ENCODE measurements at places on chromosomes 2 and 18.

DNA sequence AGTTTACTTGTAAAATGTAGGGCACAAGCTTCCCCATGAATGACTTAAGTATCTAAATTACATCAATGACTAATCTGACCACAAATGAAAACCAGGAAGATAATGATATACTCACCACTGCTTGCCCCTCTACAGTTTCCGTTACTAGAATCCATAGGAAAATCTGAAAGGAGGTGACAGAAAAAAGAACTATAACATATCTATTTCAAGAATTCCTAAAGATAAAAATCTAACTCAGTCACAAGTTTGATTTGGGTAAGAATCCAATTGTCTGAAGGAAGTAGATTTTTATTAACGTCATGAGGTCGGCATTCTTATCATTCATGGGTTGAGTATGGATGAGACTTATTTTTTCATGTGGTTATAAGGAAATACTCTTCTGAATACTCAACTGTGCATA, 7.8 kb downstream of the FRZB start:
- DNase-seq = no peak

- DNase-seq = no peak
These were observed 79.5 kb downstream of the TMEM163 start for GRCh38 chr2:134639265-134639664.

DNA sequence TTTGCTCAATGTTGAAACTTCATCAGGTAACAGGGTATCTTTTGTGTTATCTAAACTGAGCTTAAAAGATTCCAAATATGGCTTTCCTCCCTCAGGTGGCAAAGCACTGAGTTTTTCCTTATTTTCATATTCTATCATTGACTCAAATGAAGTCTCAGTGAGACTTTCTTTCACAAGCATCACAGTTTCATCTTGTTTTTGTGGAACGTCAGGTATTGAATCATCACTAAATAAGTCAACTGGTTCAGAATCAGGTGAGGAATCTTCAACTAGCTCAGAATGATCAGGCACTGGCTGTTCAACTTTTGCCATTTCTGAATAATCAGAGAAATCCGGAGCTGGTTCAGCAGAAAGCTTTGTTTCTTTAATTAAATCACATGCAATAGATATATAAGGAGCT, 24.6 kb downstream of the RTN4 start:
- DNase-seq = no peak

- DNase-seq = no peak
These were observed 196.6 kb upstream of the SALL3 start for GRCh38 chr18:78782951-78783563.

- no peak for DNase-seq
These were observed 92.1 kb upstream of the EFEMP1 start for GRCh38 chr2:56015711-56016115.

DNA sequence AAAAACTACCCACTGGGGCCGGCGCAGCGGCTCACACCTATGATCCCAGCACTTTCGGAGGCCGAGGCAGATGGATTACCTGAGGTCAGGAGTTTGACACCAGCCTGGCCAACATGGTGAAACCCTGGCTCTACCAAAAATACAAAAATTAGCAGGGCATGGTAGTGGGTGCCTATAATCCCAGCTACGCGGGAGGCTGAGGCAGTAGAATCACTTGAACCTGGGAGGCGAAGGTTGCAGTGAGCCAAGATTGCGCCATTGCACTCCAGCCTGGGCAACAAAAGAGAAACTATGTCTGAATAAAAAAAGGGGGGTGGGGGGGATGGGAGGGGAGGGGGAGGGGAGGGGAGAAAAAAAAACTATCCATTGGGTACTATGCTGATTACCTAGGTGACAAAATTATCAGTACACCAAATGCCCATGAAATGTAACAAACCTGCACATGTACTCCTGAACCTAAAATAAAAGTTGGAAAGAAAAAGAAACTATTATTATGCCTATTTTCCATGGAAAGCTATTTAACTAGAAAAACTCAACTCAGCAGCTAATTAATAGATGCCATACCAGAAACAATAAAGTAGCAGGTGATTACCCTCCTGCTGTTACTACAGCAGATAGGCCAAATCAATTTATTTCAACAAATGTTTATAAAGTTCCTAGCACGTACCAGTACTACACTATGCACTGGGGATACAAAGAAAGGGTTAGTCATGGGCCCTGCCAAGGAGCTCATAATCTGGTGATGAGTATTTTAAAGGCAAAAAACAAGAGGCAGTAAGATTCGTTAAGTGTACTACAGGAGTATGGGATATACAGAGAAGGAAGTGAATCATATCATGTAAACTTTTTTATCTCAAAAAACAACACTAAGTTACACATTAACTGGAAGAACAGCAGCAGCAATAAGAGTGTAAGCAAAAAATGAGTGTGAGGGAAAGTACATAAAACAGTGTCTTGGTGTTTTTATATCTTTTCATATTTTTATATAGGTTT, 112.8 kb upstream of the SLC39A10 start:
- DNase-seq = no peak

- DNase-seq = no peak
These were observed 747.1 kb upstream of the FSHR start for GRCh38 chr2:49901202-49902065.

- DNase-seq = no peak
These were observed 893.5 kb upstream of the ZEB2 start for GRCh38 chr2:145413261-145414030.

DNA sequence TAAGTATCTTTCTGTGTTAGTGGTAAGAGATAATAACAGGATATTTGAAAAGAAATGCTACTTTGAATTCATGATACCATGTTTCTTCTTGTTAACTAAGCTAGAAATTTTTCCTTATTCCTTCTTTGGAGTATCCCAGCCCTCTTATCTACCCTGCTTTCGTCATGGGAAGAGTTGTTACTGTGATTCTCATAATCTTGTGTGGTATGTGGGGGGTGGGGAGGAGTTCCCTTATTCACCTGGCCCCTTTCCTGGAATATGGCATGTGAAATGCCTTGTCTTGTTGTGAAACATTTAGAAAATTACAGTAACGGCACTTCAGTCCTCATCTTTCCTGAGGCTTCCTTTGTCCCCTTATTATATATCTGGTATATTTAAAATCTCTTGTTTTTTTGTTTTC, 129.9 kb downstream of the NCOA1 start:
- DNase-seq = no peak

- DNase-seq = no peak
These were observed 16.1 kb upstream of the DPP4 start for GRCh38 chr2:162090109-162090508.

- no peak for DNase-seq
These were observed 9.9 kb upstream of the AOX1 start for GRCh38 chr2:200575957-200576356.

GRCh38 chr2:168699844-168700417, 102.5 kb upstream of the NOSTRIN start:
- DNase-seq = no peak

GRCh38 chr2:120396013-120396860, 50.3 kb downstream of the INHBB start:
- DNase-seq = no peak

DNA sequence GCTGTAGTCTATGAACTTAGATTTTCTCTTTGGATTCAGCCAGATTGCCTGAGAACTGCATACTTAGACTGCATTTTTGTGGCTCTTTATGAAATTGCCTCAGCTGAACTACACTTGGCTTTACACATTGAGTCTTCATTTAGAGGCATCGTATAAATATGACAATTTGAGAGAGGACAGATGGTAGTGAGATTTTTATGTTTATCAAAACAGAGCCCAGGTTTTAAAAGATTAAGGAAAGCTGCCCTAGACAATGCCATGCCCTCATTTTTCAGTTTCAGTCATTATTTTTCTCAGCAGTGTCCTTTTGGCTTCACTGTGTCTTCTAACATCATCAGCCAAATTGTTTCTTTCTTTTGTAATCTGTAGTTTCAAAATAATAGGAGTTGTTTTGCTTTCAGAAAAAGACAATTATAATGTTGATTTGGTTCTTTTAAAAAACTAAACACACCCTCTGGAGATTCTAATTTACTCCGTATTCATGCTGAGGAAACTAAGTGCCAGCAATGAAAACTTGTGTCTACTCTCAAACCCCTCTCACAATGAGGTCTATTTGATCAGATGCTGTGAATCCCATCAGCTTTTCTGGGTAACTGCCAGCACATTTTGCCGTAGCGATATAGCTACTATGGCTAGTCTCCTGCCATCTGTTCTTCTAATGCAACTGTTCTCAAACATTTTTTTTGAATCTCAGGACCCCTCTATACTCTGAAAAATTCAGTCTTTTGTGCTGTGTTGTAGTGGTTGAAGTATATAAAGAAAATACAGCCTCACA, 46.2 kb downstream of the TWSG1 start:
- DNase-seq = no peak

GRCh38 chr2:71891719-71892422, 255.8 kb downstream of the CYP26B1 start:
- no peak for DNase-seq

DNA sequence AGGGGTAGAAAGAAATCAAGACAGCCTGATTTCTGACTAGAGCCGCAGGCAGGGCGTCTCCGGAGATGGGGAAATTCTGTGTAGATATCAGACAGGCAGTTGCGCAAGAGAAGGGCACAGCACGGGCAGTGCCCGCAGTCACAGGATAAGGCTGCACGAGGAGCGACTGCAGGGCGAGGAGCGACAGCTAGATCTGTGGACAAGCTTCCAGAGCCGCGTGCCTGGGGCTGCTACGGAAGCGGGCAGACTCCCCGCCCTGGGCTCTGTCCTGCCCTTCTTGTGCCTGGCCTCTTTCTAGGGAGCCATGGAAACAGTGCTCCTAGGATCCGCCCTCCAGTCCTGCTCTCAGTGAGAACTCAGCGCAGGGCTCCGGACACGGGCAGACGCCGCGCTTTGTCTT, 12.6 kb downstream of the MC5R start:
- no peak for DNase-seq

GRCh38 chr2:185142677-185143076, 544.3 kb downstream of the ZNF804A start:
- DNase-seq = no peak

GRCh38 chr2:44777036-44777435, 164.5 kb upstream of the SIX3 start:
- no peak for DNase-seq

GRCh38 chr18:79529296-79529695, 133.6 kb downstream of the NFATC1 start:
- DNase-seq = no peak

DNA sequence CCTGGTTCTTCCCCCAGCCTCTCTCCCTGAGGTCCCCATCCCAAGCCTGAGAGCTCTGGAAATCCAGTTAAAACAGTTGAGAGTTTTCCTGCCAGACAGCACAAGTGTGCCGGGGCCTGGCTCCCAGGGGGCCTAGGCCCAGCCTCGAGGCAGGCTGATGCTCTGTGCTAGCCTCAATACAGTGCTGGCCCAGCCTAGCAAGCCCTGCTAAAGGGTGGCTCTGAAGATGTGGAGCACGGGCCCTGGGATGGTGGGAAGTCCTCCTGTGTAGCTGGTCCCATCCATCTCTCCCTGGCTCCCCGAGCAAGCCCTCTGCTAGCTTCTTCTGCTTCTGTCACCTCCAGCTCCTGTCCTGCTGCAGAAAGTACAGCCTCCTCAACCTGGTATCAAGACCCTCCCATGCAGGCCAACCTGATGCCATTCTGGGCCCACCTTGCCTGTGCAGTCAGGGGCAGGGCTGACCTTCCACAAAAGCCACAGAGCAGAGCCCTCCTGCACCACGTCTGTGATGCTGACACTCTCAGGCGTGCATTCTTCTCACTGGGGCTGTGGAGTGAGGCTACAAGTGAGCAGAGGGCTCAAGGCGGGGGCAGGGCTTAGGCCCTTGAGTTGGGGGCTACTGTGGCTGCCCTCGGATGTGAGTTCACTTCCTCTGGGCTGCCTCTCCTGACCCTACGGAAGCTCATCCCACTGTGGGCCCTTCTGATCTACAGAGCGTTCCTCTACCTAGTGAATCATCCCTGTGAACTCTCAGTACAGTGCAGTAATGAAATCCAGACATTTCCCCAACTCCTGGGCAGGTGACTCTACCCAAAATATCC, 60.1 kb upstream of the LAPTM4A start:
- no peak for DNase-seq
